Activated naive CD4-positive, alpha-beta T cell treated with Interleukin-2 at 50 U/mL for 16 hours (primary cell): ENCODE measurements at places on chromosomes 1 and 21.

DNA sequence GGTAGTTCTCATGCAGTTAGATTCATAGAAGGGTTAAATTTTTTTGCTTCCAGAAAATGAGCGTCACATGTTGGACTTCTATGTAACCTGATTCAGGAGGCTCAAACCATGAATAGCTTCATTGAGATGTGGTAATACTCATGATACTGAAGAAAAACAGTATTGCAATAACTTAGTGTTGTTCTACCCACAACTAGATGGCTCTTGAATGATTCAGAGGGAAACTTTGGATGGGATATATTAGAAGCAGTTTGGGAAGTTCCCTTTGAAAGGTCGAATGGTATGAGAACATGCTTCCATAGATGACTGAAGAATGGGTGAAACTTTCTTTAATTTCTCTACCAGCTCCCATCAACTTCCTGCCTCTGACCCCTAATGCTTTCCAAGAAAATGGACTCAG, 211.7 kb upstream of the PTGFR start:
- DNase-seq, result no peak

GRCh38 chr1:114508386-114508898, 2.6 kb downstream of the TRIM33 start:
- DNase-seq, result no peak

- DNase-seq, result no peak
These were observed 581 bp downstream of the ETV3 start for GRCh38 chr1:157137408-157138219.

DNA sequence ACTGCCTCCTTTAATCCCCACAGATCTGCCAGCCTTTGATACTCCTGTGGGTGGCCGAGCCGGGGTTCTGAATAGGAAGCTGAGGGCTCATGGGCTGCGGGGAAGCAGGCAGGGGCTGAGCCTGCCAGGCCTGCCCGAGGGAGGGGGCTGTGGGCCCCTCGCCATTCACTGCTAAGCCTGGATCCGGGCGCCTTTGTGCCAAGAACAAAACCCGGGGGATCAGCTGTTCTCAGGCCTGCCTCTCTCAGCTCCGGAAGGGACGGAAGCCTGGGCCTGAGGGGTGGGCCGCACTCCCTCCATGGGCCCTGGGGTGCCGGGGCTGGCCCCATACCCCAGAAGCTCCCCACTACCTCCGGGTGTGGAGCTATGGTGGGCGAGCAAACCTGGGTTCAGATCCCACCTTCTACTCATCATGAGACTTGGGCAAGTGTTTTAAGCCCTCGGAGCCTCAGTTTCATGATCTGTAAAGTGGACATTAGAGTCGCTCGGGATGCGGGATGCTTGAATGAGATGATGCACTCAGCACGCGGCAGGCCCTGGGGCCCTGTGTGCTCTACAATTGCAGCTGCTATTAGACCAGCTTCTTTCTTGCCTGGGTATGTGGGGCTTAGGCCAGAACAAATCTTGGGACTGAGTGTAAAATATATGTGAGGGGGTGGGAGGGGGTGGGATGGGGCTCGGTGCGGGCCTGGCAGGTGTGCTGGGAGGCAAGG, 19.2 kb upstream of the EPHA2 start:
- DNase-seq, result no peak

GRCh38 chr1:28864695-28865094, 49.7 kb upstream of the EPB41 start:
- DNase-seq, result no peak

DNA sequence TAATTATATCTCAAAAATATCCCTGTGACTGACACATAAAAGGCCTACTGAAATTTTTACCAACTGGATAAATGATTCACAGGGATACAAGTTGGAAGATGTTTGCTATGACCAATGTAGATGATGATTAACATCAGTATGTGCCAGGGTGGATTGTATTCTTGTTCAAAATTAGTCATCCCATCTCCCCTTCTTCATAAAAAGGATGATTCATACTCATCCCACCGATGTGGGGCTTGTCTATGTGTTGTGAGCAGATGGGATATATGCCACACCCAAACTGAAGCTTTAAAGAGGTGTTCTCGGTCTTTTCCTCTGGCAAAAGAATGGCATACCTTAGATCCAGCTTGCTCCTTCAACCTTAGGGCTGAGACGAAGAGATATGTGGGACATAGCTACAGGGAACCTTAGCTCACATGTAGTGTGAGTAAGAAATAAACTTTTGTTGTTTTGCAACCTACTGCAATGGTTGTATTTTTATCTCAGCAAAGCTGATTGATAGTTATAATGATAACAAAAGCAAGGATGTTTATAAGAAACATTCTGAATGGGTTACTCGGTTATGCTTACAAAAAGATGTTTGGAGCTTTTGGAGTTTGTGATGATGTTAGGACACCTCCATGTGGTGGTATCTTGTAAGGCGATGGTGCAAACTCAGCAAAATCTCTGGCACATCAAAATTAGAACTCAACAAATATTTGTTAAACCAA, 29.4 kb downstream of the SPATA17 start:
- DNase-seq, result no peak

- DNase-seq, result no peak
These were observed 50.3 kb downstream of the USP48 start for GRCh38 chr1:21732664-21733063.

DNA sequence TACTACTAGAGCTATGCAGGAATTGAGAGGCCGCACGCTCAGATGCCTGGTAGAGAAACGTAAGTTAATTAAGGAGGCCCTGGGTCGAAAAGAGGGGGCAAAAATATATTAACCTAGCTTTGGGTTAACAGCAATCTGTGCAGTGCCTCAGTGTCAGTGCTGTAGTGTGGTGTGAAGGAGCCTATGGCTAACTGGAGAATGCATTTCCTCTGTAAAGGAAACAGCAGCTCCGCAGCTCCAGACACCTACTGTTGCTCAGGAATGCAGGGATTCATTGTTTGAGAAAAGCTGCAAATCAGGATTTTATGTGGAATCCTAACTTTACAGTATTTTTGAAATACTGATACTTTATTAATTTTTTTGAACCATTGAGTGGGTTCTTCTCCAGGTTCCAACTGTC, 18.4 kb downstream of the VANGL1 start:
- DNase-seq, result no peak

DNA sequence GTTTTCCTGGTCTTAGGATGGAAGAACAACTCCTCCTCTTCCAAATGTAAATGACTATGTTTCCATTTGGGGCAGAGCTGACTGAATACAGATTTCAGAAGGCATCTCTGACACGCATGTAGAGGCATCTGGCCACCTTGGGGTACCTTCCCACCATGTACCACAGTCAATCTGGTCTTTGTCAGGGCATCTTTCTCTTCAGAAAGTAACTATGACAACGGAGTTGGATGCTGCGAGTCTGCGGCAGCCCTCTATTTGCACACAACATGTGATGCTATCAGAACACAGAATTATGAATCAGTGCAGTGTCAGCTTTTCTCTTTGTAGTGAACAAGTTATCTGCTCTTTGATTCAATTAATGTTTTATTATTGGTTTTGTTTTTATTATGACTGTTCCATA, 94.7 kb downstream of the TSEN15 start:
- DNase-seq, result no peak

- no peak for DNase-seq
These were observed at the start of gene NFASC for GRCh38 chr1:204870160-204870912. Gene NFASC (plus strand): TSS chr1:204870862. CDS start chr1:204944316, 73,454 bp downstream.

- no peak for DNase-seq
These were observed 143.7 kb downstream of the LRIG2 start for GRCh38 chr1:113216664-113217063.

DNA sequence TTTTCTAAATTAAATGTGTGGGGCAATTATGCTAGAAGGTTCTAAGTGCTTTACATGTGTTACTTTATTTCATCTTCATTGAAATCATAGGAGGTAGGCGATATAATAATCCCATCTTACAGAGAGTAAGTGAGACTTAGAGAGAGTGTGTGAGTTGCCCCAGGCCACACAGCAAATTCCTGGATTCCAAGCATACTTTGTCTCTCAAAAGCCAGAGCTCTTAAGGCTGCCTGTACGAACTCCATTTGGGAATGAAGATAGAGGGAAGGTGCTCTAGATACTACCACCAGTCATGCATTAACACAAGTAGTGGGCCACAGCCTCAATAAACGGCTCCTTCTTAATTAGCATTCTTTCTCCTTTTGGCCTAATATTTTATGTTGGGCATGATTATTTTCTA, 170.1 kb downstream of the SIPA1L2 start:
- no peak for DNase-seq

- no peak for DNase-seq
These were observed 43.6 kb downstream of the LRRN2 start for GRCh38 chr1:204641936-204642335.

DNA sequence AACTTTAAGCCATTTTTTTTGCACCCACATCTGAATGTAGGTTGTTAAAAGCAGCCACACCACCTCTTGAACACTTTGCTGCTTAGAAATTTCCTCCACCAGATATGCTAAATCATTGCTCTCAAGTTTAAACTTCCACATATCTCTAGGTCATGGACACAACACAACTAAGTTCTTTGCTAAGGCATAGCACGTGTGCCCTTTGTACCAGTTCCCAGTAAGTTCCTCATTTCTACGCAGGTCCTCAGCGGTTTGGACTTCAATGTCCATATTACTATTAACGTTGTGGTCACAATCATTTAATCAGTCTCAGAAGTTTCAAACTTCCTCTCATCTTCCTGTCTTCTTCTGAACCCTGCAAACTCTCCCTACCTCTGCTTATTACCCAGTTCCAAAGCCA, 661.6 kb upstream of the PKN2 start:
- DNase-seq, result no peak

DNA sequence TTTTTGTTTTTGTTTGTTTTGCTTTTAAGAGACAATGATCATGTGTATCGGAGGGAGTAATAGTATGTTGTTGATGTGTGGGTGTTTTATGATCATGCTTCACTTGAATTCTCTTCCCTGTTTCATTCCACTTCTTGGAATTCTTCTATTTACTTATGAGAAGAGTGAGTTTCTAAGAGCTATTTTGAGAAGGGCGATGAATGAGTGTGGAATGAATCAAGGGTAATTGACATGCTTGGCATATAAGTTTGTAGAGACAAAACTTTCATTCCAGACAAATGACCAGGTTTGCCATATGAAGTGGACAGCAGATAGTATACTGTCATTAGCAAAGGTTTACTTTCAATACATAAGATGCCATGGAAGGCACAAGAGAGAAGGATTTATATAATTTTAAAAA, 42.3 kb upstream of the PDC start:
- no peak for DNase-seq

GRCh38 chr1:43345120-43345519, 7.5 kb downstream of the MPL start:
- DNase-seq, result no peak

GRCh38 chr1:236058141-236058934, 6.6 kb downstream of the NID1 start:
- no peak for DNase-seq

- no peak for DNase-seq
These were observed 45.9 kb upstream of the MYOCOS start for GRCh38 chr1:171576144-171576543.

DNA sequence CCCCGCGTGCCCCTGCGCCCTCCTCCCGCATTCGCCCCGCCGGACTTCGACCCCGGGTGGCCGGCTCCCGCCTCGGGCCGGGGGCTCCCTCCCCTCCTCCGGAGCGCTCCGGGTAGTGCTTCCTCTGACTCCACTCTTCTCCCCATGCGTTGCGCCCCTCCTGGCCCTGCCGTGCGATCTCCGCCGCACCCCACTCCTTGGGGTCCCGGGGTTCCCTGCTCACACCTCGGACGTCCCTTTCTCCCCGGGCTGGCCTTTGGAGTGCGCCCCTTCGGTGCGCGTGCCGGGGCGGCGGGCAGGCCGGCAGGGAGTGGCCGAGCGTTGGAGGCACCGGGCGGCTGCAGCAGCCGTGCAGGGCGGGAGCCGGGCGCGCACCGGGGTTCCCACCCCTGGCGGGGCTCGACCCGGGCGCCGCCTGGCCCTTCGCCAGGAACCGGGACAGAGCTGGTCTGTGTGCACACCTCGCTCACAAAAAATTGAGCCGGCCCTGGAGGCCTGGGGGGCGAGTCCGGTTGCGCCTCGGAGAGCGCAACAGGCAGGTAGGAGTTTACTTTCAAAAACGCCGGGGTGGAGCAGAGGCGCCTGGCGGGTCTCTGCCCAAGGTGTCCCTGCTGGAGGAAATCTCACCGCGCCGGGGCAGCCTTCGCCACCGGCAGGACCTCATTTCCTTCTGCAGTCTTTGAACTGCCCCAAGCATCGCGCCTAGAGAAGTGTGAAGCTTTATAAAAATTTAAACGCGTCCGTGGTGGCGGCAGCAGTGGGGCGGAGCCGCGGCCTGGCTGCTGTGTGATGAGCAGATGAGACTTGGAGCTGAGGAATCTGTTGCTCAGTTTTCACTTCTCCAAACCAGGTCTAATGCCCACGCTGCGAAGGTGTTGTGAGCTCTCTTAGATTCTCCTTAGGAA, 650 bp downstream of the VANGL1 start:
- DNase-seq, result peak; percentile 17

GRCh38 chr1:158998037-158998780, 11.5 kb upstream of the IFI16 start:
- no peak for DNase-seq

DNA sequence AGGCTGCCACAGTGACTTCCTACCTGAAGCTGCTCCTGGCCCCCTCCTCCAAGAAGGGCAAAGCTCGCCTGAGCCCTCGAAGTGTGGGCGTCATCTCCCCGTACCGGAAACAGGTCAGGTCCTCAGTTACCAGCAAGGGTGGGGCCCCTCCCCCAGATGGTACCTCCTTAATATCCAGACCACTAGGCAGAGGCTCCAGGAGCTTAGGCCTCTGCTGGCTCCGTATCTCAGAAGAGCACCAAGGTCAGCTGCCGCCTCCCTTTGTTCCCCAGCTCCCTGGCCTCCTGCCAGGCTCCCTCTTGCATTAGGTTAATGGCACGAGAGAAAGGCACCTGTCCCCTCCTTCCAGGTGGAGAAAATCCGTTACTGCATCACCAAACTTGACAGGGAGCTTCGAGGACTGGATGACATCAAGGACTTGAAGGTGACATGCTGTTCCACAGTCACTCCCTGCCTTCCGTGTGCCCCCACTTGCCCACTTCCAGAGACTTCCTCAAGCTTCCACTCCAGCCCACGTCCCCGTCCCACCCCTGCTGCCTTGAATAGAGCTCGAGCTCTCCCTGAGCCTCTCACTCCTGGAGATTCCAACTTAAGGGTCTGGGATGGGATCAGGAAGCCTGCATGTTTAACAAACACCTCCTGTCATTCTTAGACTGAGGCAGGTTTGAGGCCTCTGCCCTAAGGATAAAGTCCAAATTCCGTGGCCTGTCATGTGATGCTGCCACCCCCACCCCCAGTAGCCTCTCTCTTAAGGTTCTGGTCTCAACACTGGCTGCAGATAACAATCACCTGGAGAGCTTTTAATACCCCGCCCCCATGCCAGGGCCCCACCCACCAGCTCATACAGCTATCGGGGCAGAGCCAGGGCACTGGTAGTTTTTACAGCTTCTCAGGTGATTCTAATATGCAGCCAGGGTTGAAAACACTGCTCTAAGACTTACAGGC, 8.3 kb downstream of the RHOC start:
- DNase-seq, result no peak
